Left forelimb (tissue), 1 donor: ENCODE measurements at places on chromosomes 1 and 21.

DNA sequence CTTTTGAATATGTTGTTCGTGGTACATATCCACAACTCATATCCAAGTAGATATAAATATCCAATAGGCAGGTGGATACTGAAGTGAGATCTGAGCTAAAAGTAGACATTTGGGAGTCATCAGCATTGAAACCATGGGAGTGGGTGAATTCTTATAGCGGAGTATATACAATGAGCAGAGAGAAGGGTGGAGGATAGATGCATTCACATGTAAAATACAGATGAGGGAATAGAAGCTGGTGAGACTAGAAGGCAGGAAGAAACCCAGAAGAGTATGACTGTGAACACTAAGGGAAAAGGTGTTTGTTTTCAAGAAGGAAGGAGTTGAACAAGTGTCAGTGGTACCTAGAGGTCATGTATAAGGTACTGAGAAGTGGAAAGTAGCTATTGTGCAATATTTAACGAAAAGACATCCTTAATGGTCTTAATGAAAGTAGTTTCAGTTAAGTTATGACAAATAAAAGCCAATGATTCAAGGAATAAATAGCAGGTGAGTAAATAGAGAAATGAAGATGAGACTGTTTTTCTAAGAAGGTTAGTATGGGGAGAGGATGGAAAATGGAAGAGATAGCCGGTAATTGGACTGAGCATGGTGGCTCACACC lies 181.6 kb upstream of the CACYBP start:
- no peak for DNase-seq

DNA sequence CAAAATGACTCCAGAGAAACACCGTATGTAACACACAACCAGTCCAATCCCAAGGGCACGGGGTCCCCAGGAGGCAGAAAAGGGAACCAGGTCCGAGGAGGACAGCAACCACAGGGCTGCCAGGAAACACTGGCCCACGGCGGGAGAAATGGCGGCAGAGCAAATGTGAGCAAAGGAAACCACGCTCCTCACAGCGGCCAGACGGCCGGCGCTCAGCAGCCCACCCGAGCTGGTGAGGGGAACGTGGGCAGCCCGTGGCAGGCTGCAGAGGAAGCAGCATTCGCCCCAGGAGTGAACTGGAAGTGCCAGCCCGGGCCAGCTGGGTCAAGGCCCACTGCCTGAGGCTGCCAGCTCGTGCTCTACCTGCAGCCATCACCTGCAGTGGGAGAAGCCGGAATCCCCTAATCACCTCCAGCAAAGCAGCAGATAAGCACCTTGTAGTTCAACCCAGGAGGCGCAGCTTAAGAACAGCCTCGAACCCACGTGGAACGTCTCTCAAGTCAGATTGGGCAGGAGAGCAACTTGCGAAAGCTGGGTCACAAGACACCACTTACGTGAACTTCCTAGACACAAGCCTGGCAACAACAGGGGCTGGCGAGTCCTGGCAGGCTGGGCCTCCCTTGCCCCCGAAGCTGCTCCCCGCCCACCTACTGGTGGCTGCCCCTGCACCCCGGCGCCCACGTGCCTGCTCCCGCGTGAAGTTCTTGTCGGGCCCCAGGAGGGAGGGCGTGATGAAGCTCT lies 6.7 kb downstream of the SLC19A1 start:
- DNase-seq, result no peak

GRCh38 chr1:26700711-26701110 lies 4.9 kb downstream of the ARID1A start:
- no peak for DNase-seq

DNA sequence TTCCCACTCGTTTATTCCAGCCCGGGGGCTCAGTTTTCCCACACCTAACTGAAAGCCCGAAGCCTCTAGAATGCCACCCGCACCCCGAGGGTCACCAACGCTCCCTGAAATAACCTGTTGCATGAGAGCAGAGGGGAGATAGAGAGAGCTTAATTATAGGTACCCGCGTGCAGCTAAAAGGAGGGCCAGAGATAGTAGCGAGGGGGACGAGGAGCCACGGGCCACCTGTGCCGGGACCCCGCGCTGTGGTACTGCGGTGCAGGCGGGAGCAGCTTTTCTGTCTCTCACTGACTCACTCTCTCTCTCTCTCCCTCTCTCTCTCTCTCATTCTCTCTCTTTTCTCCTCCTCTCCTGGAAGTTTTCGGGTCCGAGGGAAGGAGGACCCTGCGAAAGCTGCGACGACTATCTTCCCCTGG lies 716 bp downstream of the OLIG2 start:
- DNase-seq, result no peak

DNA sequence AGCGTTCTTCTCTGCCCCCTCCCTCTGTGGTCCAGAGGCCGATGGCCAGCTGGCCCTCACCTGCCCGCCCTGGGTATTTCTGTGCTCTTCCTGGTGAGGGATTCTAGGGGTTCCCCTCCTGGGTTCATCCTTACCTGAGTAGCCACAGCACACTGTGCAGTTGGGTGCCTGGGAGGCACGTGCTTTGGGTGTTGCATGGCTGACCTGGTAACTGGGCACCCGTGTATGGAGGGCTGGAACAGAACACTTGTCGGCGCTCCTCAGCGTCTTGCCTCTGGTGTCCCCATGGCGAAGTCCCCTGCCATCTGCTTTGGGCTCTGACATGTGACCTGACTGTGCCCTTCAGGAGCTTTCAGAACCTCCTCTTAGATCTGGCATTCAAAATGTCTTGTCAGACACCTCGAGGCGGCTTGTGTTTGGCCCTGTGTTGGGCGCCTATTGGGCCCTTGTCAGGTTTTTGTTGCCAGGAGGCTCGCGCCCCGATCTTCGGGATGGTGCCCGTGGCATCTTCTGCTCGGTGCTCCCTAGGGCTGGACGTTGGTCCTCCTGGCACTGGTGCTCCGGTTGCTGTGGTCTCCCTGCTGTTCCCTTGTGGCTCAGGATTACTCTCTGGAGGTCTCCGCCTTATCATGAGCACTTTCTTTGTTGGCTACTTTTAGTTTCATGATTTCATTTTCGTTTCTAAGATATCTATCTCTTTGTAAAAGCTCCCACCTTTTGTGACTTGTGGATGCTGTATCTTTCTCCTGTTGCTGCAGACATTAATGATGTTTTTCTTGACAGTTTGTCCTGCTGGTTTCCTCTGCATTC lies 28.5 kb downstream of the SKI start:
- no peak for DNase-seq

- peak; percentile 44 for DNase-seq
Observed at GRCh38 chr21:42465008-42465802, 30.8 kb downstream of the RSPH1 start.

GRCh38 chr1:83028467-83028866 lies 970.5 kb downstream of the TTLL7 start:
- DNase-seq, result no peak

DNA sequence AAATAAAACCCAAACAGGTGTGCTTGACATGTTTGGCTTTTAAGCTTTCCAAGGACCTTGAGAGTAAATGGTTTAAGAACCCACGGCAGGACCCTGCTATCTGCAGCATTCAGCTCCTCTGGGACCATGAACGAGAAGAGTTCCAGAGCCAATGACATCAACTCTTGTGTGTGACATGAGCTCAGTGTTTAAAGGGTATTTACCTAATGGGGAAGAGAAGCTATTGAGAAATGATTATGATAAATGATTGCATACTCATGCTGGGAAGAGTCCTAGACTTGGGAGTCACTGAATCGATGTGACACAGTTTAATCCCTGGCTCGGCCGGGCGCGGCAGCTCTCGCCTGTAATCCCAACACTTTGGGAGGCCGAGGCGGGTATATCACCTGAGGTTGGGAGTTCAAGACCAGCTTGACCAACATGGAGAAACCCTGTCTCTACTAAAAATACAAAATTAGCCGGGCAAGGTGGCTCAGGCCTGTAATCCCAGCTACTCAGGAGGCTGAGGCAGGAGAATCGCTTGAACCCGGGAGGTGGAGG lies 55.4 kb downstream of the KANK4 start:
- no peak for DNase-seq

- no peak for DNase-seq
Observed at GRCh38 chr1:207948536-207949250, 37.8 kb upstream of the CD34 start.

DNA sequence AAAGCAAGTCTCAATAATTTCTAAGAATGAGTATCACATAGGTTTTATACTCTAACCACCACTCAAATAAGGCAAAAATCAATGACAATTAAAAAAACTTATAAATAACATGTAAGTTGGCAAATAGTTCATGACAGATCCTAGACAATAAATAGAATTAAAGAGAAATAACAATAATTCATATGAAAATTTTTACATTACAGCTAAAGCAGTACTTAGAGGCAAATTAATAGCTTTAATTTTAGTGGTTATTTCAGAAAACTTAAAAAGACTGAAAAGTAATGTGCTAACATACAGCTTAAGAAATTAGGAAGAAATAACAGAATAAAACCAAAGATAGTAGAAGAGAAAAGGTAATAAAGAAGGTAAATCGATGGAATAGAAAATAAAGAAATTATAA lies 179.9 kb upstream of the SPAG17 start:
- DNase-seq, result no peak

GRCh38 chr1:227941509-227942020 lies 6.2 kb downstream of the WNT9A start:
- DNase-seq, result no peak

DNA sequence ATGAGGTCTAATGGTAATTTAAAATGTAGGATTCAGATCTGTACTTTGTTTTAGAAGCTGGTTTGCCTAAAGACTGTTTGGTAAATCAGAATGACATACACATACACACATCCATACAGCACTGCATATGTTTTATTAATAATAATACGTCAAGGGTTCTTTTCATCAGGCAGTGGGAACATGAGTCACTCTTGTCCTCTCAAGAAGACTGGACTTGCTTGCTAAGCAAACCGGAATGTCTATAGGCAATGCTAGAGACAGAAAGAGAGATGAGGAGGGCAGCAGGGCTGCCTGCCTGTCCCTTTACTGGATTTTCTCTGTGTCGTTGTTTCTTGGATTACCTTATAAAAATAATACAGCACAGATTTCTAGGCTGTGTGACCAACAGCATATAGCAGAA lies 119.1 kb upstream of the GALNT2 start:
- DNase-seq, result no peak

GRCh38 chr1:222970040-222970439 lies 155.2 kb downstream of the DISP1 start:
- DNase-seq, result no peak

DNA sequence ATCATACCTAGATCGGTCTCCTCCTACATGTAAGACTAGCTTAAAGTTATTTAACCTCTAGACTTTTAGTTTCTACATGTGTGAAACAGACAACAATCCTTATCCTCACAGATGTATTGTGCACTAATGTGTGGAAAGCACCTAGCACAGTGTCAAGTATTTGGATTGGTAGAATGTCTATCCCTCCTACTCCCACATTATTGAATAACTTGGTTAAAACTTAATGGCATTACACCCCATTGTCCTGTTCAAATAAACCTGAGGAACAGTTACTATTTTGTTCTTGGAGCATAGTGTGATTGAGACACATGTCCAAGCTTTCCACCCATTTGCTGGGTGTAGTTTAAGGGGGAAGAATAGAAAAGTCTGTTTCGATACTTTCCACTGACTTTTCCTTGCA lies 208.8 kb upstream of the JUN start:
- DNase-seq, result no peak

DNA sequence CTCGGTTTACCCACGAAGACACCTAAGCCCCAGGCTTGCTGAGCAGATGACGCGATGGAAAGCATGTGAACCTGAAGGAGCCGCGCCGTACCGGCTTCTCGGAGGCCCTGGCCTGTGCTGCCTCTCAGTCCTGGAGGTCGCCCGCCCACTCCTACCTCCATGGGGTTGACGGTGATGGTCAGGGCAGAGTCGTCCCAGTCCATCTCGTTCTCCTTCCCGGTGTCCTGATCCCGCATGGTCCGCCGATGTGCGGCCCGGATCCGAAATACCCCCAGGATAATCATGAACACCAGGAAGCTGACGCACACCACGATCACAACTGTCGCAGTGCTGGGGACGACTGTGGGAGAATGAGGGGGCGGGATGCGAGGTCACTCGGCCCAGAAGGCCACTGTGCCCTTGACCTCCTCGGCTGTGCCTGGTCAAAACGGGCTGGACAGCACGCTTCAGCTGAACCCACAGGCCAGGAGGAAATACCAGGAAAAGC lies 79.6 kb downstream of the PIK3CD start:
- no peak for DNase-seq

- DNase-seq, result peak; percentile 85
Observed at GRCh38 chr1:160410406-160411005, 10.1 kb downstream of the VANGL2 start.

DNA sequence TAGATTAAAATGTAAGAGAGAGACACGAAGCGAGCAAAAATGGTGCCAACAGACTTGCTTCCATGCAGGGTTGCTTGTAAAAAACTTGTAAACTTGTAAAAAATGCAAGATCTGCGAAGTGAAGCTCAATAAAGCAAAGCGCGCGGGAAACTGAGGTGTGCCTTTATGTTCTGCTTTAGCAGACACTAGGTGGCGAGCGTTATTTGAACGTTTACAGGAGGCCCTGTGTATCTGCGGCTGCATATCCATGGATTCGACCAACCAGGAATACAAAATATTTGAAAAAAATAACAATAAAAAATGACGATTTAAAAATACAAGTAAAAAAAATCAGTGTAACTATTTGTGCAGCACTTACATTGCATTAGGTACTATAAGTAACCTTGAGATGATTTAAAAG lies 1.5 kb downstream of the UBE2G2 start:
- no peak for DNase-seq

DNA sequence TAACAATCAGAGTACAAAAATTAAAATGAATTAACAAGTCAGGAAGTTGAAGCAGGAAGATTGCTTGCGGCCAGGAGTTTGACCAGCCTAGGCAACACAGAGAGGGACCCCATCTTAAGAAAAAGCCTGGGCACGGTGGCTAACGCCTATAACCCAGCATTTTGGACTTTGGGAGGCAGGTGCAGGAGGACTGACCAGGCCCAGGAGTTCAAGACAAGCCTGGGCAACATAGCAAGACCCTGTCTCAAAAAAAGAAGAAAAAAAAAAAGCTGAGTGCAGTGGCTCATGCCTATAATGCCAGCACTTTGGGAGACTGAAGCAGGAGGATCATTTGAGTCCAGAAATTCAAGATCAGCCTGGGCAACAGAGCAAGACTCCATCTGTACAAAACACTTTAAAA lies 38.5 kb downstream of the TESK2 start:
- no peak for DNase-seq

DNA sequence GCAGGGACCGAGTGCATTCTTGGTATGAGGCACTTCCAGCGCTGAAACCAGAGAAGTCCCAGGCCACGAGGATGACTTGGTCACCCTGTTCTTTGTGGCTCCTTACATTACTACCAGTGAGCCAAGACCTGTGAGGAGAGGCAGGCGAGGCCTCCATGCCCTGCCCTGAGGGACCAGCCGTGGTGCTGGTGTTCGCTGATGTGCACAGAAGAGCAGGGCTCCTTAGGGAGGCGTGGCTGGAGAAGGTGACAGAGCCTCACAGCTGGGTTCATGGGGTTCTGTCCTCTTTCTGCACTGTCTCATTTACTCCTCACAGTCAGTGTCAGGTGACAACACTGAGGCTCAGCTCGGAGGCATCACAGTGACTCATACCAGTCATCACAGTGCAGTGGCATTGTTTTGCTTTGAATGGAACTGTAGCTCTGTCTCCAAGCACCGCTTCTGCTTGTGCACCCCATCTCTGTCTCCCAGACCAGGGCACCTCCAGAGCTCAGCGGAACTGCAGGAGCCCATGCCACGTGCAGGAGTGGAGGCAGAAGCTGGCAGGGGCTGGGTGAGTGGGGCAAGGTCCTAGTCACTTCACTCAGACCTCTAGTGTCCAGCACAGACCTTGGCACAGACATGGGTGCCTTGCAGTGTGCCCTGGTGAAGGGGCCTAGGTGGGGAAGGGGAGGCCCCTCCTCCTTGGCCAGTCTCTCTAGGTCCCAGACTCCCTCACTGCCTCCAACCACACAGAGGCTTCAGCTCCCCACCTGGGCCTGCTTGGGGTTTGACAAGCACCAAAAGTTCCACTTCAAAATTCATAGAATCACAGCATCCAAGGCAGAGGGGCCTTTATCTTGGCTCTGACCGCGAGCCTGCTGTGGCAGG lies 310.9 kb downstream of the MATN1 start:
- DNase-seq, result peak; percentile 33
